GM19239 (cell line): ENCODE measurements at places on chromosomes 2 and 18.

- DNase-seq: no peak
Observed at GRCh38 chr18:41873730-41874129, 81.3 kb upstream of the PIK3C3 start.

GRCh38 chr2:203730076-203730729 lies 23.8 kb downstream of the CD28 start:
- no peak for DNase-seq

GRCh38 chr18:2433366-2433765 lies 137.9 kb downstream of the METTL4 start:
- no peak for DNase-seq

GRCh38 chr2:32902986-32903385 lies 43.8 kb upstream of the LTBP1 start:
- DNase-seq: no peak

DNA sequence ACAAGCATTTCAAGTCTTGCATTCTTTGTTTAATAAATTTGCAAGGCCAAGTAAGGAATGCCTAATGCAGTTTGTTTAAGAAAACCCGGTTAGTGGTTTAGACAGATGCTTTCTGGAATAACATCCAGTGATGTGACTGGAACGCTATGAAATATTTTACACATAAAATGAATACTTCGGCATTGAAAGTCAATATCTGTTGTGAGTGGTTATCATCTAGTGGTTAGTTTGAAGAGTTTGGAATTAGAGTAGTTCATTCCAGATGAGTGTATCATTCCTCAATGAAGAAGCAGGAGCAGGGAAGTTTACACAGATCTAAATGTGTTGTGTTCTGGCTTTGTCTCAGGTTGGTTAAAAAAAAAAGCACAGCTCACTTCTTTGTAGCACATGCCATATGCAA lies 608.0 kb upstream of the PIK3C3 start:
- DNase-seq: no peak

DNA sequence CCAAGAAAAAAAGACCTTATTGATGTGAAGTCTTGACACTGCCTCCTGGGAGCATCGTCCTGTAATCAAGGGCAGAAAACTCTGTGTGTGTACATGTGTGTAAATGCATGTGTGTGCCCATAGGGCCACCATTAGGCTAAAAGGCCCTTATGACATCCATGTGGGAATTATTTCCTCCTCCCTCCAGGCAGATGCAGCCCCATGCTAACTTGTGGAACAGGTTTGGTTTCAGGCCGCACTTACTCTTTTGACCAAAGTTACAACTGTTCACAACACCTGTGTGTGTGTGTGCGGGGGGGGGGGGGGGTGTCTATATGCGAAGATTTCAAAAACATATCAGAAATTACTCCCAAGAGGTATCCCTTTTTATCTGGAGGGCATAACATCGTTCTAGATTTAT lies 87.4 kb upstream of the SLC14A2 start:
- no peak for DNase-seq

GRCh38 chr2:170361090-170361936 lies 183.4 kb downstream of the MYO3B start:
- DNase-seq: no peak

DNA sequence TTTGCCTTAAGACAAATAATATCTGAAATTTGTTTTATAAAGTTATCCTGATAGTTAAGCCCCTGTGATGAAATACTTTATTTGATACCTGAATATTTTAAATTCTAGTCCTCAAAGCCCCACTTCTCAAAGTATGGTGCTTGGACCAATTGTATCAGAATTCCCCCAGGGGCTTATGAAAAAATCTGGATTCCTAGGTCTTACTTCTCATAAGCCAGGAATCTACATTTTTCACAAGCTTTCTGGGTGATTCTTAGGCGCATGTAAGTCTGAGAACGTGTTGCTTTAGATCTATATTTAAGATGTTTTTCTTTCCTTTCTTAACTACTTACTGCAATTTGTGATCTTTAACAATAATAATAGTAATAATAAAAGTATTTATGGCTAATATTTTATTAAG lies 53.1 kb downstream of the MYO1B start:
- no peak for DNase-seq

DNA sequence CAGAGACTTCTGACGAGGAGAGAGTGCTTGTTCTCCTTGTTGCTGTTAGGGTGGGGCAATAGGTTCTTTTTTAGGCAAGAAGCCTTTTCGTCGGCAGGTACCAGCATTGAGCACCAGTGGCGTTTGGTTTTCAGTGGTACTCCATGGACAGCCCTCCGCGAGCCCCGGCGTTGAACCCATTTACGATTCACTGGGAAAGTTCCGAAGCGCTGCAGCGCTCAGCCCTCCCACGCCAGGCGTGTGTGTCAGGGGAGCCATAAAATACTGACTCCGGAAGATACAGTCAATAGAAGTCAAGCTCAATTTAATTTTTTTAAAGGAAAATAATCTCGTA lies 494 bp upstream of the ROCK1 start:
- DNase-seq: no peak

DNA sequence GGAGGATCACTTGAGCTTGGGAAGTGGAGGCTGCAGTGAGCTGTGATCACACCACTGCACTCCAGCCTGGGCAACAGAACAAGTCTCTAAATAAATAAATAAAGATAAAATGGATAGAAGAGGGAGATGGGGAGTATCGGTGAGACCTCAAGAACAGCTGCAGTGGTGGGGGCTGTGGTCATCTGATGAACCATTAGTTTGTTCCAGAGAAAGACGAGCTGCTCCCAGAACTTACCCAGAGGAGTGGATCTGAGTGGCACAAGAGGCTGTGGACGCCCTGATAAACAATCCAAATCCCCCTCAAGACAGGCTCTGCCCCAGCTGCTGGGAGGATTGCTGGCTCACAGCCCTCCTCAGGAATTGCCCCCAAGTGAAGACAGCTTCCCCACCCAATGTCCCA lies 26.7 kb downstream of the TMEM127 start:
- DNase-seq: no peak

GRCh38 chr2:167987558-167987957 lies 259.8 kb downstream of the STK39 start:
- no peak for DNase-seq

GRCh38 chr2:170206805-170207407 lies 29.0 kb downstream of the MYO3B start:
- no peak for DNase-seq

DNA sequence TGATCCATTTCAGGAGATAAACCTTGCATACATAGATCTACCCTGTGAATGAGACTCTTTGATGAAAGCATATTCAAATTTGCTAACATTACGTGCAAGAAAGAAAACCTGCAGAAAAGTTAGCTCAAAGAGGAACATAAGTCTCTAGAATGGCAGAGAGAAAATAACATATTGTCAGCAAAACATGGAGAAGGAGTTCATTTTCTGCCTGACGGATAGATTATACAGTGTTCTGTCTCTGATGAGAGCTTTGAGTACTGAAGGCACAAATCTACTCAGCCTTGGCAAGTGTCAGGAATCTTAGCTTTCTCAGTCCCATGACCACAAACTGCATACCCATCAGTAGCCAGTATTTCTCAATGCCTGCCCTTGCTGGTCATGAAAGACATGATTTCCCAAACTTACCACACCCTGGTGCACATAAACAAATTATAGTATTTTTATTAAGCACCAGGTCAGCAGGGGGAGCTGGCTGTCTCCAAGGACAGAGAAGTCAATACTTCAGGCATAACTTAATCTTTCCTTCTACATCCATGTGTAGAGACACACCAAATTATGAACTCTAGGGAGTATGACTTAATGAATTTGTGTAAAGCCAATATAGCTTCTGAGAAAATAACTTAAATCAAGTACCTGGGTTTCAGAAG lies 401.2 kb upstream of the SOX11 start:
- no peak for DNase-seq

DNA sequence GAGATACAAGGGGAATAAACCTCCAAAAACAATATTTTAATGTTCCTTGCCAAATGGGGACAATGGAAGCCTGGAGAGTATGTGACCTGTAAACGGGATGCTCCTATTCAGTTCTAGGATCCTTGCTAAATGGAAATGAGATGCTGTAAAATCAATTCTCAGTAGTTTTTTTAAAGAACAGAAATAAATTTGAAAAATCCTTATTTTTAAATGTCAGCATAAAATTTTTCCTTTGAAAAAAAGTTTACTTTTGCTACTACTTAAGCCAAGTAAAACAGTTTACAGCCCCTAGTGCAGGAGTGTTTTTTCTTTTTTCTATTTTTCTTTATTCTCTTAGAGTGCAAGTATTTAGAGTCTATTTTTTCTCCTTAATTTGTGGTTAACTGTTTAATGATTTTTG lies 158.8 kb downstream of the MBD5 start:
- no peak for DNase-seq

DNA sequence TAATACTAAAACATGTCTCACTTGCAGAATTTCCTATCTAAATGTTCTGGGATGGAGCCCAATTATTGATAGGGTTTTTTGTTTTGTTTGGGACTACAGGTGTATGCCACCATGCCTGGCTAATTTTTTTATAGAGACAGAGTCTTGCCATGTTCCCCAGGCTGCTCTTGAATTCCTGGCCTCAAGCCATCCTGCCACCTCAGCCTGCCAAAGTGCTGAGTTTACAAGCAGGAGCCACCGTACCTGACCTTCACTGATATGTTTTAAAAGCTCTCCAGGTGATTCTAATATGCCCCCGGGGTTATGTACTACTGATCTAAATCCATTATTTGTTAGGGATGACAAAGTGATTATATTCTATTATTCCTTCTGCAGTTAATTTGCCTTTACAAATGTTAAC lies 2.2 kb downstream of the ELAC1 start:
- DNase-seq: no peak

DNA sequence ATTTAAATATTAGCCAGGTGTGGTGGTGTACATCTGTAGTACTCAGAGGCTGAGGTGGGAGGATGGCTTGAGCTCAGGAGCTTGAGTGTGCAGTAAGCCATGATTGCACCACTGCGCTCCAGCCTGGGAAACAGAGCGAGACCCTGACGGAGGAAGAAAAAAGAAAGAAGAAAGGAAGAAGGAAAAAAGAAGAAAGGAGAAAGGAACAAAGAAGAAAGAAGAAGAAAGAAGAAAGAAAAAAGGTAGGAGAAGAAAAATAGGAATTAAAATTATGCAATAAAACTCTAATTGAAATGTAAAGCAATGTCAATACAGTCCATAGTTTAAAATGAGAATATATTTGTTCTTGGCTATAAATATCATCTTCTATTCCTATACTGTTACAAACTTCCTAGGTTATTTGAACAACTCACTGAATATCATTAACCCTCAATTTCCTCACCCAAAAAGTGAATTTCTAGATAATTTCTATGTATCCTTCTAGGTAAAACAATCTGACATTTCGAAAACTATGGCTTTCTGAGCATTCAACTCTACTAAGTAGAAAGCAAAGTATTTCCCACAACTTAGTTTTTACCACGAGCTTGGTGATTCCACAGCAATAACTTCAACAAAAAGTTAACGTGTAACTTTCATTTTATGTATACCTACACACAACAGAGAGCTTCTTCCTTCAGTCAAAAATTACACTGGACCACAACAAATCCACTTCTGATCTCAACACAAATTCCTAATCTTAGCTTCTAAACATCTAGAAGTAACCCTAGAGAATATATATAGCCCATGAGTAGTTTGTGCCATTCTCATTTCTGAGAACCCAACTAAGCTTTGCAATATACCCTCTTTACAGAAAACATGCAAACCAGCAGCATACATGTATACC lies 19.7 kb downstream of the LPIN2 start:
- DNase-seq: no peak

DNA sequence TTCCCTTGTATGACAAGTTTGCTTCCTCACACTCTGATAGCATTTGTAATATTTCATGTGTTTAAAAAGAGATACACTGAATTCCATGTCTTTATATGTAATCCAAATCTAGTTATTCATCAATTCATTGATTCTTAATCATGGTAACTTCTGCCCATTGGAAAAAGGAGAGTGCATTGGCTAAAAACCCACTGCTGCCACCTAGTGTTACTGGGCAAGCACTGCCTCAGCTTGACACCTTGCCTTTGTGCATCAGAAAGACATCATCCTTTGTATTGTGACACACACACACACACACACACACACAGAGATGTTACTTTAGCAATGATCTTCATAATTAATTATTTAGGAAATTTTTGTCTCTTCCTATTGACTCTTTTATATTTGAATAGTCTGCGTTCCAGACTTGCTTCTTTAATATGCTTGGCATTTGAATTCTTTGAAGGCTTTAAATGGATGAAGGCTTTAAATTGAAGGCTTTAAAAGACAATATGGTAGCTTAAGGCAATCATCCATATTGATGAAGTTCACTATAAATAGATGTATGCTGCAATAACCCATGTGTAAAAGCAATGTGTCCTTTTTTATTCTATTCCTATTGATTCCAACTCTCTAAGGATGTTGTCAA lies 414.2 kb upstream of the CHST9 start:
- DNase-seq: peak; percentile 9

- DNase-seq: no peak
Observed at GRCh38 chr2:144914113-144914512, 394.2 kb upstream of the ZEB2 start.

- DNase-seq: no peak
Observed at GRCh38 chr2:190571686-190572085, 37.2 kb upstream of the NEMP2 start.

GRCh38 chr2:143083636-143084035 lies 45.6 kb upstream of the ARHGAP15 start:
- no peak for DNase-seq

DNA sequence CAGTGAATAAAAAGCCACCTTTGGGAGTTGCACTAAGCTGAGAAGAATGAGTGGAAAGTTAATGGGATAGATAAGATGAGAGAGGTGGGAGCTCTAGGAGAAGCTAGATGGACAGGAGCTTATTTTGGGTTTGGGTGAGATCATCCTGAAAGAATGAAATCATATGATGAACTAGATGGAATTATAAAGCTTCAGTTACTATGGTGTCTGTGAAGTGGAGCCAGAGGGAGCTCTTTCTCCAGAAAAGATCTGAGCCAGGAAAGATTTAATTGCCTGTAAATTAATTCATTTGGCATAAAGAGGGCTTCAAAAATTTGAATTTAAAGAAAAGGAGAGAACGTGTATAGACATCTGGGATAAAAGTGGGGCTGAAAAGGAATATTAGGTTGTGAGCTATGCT lies 10.3 kb downstream of the DNAH6 start:
- no peak for DNase-seq

GRCh38 chr18:57854726-57855125 lies 51.6 kb upstream of the ATP8B1 start:
- no peak for DNase-seq

GRCh38 chr18:48609820-48610815 lies 71.3 kb downstream of the CTIF start:
- DNase-seq: no peak

DNA sequence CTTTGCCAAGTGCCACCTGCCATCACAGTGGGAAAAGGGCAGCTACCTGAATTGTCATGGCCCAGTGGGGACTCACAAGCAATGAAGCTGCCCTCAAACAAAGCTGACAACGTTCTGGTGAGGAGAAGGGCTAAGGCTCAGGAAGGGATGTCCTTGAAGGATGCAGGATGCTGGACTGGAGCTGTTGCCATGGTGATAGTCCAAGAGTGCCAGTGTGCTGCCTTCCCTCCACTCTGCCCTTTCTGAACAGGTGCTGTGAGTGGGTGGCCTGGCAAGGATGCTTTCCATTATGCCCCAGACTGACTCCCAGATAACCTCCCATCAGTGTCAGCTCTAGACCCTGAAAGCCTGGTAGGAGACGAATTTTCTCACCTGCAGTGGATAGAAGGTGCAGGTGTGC lies 137.8 kb upstream of the GYPC start:
- DNase-seq: no peak
